Fibroblast of lung (primary cell): ENCODE measurements at places on chromosomes 12 and 14. TPM values are rescaled to one million over a fixed set of nuclear protein-coding genes. Genes with fewer than 3 reads are reported as not detected.

DNA sequence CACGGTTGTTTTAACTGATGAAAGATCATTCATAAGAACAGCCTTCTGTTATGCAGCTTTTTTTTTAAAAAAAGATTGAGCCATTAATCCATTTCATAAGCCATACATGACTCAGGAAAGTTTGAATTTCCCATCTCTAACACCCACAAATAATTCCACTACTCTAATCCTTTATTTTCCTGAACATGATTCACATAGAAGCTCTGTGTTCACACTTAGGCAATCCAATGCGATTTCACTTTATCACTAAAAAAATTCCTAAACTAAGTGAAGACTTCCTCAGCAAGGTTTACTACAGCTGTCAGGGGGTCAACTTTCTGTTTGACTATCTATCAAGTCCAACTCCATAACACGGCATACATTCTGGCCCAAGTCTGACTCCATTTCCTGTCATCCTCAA is 25.9 kb downstream of the PKP2 start:
- H3K27me3 ChIP-seq, result no peaks in the 10 kb centered on the region
- H3K4me3 ChIP-seq, result no peak overlapping the region
- H3K27ac ChIP-seq, result no peak overlapping the region
- H3K36me3 ChIP-seq, result no peaks in the 10 kb centered on the region
- no peak for DNase-seq
- no peaks in the 10 kb centered on the region for H3K4me1 ChIP-seq

Gene PRDM4
- polyA plus RNA-seq, result 23.9 and 27.8 TPM in 2 replicates

DNA sequence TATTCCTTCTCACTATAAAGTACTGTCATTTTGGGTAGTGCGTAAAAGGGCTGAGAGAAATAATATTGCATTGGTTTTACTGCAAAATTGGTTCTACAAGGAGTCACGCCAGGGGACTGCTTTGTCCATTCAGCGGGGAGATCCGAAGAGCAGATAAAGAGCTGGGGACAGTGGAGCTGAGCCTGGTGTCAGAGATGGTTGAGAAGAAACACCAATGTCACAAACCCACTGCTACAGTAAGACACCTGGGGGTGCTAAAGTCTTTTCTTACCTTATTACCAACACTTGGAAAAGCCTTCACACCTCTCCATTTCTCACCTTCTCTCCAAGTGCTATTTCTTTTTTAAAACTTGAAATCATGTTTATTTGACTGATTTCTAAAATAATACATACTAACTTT is 14.1 kb downstream of the IL31 start:
- H3K27ac ChIP-seq, result no peak overlapping the region
- no peaks in the 10 kb centered on the region for H3K4me1 ChIP-seq
- DNase-seq, result no peak
- H3K36me3 ChIP-seq, result no peaks in the 10 kb centered on the region

Gene TAS2R50
- not detected in 2 replicates for polyA plus RNA-seq

Gene GZMB
- not detected in 2 replicates for polyA plus RNA-seq

- no peak overlapping the region for H3K27ac ChIP-seq
- no peak overlapping the region for H3K4me3 ChIP-seq
- H3K36me3 ChIP-seq, result no peaks in the 10 kb centered on the region
- H3K27me3 ChIP-seq, result peaks cover under 1% of the 10 kb centered on the region
- no peaks in the 10 kb centered on the region for H3K4me1 ChIP-seq
- DNase-seq, result peak; percentile 24
Measured at GRCh38 chr14:58947814-58948445, 240.5 kb upstream of the DAAM1 start.

GRCh38 chr14:103330536-103330935 is 3.5 kb upstream of the EIF5 start:
- H3K4me3 ChIP-seq, result no peak overlapping the region
- H3K27ac ChIP-seq, result no peak overlapping the region
- no peak for DNase-seq
- peaks cover 3% of the 10 kb centered on the region for H3K36me3 ChIP-seq
